ENCODE measurements at places on chromosomes 1 and 21. TPM values are rescaled to one million over a fixed set of nuclear protein-coding genes. Genes with fewer than 3 reads are reported as not detected.

DNA sequence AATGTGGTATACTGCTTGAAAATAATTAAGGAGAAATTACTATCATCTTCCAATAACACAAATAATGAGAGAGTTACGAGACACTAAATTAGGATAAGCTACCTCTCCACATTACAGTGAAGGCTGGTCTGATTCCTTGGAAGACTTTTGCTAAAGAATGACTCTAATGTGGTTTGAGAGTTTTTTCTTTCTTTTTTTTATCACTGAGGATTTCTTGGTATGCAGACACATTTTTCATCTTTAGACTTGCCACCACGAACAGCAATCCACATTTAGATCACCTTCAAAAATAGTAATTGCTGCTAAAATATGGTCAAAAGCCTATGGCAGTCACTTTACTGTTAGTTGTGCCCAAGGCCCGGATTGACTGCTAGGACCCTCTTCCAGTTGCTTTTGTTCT, 16.6 kb upstream of the TMEM35B start:
- no peak for DNase-seq
- peaks cover 48% of the 10 kb centered on the region for H3K36me3 ChIP-seq
- H3K27me3 ChIP-seq, result no peaks in the 10 kb centered on the region
- H3K4me3 ChIP-seq, result no peak overlapping the region

Gene KIF26B
- total RNA-seq, result 22.1 TPM

Gene PCAT6
- 0.29 TPM for total RNA-seq

Gene ACBD3
- total RNA-seq, result 76.9 TPM

Gene RAB42
- total RNA-seq, result 5.0 TPM

GRCh38 chr1:216805233-216805632, 82.0 kb upstream of the ESRRG start:
- no peaks in the 10 kb centered on the region for H3K27me3 ChIP-seq
- no peaks in the 10 kb centered on the region for H3K36me3 ChIP-seq
- H3K4me1 ChIP-seq, result no peaks in the 10 kb centered on the region
- H3K27ac ChIP-seq, result no peak overlapping the region
- H3K4me3 ChIP-seq, result no peak overlapping the region

Gene PSEN2
- total RNA-seq, result 31.5 TPM

Gene AGRN
- 30.0 TPM for total RNA-seq

DNA sequence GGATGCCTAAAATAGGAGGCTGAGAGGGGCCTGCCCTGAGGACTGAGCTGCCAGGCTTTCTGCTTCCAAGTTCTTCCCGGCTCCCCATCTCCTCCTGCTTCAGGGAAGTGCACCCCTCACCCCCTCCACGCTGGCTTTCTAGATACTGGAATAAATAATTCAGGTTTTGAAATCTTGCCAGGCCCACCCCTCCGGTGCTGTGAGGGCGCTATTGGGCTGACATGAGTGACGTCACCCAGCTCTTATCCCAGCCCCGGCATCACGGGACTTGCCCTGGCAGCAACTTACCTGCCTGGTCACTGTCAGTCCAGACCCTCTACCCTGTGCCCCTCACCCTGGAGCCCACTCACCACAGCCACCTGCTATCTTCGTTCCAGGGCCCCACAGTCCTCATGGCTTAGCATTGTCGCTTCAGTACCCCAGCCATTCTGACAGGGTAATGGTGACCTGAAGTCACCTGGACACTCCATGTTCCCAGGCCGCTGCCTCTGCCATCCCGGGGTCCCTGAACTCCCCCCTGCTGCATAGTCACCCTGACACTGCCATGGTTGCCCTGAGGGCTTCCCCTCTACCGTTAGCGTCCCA, 819 bp upstream of the GPR3 start:
- H3K27me3 ChIP-seq, result peaks cover 3% of the 10 kb centered on the region
- H3K27ac ChIP-seq, result peak overlapping the region; percentile 76
- H3K36me3 ChIP-seq, result no peaks in the 10 kb centered on the region

DNA sequence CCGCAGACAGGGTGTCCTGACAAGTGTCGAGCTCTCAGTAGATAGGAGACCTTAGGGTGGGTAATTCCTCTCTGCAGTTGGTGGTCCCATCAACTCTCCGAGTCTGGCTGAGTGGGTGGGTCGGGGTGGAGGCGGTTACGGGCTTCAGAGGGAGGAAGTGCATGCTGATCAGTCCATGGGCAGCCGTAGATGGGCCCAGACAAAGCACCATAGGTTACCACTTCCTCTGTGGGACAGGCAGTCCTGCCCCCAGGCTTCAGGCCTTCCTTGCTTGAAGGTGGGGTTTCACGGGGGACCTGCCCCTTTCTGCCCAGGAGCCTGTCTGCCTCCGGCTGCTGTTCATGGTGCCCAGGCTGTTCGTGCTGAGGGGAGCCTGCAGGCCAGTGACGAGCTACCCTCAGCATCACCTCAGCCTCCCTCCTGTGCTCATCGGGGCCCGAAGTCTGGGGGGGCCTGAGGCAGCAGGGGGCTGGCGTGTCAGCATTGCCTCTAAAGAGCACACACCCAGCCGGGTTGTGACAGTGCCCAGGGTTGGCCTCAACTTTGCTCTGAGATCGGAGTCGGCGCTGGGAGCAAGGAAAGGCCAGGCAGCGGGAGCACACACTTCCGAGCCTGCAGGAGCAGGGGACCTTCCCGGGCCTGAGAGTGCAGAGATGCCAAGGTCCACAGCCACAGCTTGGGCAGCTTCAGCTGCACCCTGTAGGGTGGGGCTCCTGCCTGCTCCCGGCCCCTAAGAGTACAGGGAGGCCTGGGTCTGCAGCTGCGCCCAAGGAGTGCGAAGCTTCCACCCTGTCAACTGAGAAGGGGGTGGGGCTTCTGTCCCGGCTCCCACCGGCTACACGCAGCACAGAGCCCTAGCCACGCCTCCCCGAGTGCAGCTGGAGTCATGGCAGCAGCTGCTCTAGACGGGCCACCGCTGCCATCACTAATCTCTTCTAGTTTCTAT, 225.4 kb upstream of the NRIP1 start:
- DNase-seq, result no peak
- no peaks in the 10 kb centered on the region for H3K27me3 ChIP-seq
- peaks cover 8% of the 10 kb centered on the region for H3K4me1 ChIP-seq
- no peak overlapping the region for H3K27ac ChIP-seq
- no peaks in the 10 kb centered on the region for H3K36me3 ChIP-seq
- H3K4me3 ChIP-seq, result no peak overlapping the region

Gene RHD
- not detected for total RNA-seq

Gene GBP5
- under 0.01 TPM for total RNA-seq

Gene ETV3L
- not detected for total RNA-seq

DNA sequence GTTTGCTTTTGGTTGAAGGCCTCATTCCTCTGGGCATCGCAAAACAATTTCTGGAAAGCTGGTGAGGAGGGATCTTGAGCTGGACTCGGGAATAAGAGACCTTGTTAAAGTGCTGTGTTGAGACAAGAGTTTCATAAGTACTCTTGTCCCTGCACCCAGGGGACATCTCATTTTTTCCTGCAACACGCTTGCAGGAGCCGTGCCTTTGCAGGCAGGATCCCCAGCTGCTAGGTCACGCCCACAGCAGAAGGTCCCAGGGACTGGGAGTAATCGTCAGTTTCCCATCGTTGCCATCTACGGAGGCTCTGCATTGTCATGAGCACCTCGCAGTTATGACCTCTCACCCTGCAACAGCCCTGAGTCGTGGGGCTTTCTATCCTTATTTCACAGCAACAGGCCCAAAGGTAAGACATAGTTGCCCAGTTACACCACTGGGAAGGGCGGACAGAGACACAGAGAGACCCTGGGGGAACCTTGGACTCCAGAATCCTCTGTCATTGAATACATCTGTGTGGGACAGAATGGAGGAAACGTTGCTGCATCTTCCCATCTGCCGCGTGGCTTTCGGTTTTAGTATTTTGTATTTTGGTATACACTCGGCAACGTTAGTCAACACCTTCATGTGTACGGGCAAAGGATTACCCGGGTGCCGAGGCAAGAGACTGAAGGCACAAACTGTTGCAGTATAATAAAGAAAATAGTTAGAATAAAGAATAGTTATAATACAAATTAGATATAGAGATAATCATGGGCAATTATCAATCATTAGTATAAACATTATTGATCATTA, 60.4 kb upstream of the DMRTB1 start:
- no peak for DNase-seq
- H3K27ac ChIP-seq, result no peak overlapping the region
- no peak overlapping the region for H3K4me3 ChIP-seq
- H3K36me3 ChIP-seq, result no peaks in the 10 kb centered on the region
- peaks cover 11% of the 10 kb centered on the region for H3K4me1 ChIP-seq

Gene SLC44A3
- 7.1 TPM for total RNA-seq

GRCh38 chr1:172453153-172453545, 9.3 kb upstream of the PIGC start:
- no peak overlapping the region for H3K27ac ChIP-seq
- no peaks in the 10 kb centered on the region for H3K36me3 ChIP-seq
- H3K27me3 ChIP-seq, result peaks cover 5% of the 10 kb centered on the region

Gene HJV
- not detected for total RNA-seq

DNA sequence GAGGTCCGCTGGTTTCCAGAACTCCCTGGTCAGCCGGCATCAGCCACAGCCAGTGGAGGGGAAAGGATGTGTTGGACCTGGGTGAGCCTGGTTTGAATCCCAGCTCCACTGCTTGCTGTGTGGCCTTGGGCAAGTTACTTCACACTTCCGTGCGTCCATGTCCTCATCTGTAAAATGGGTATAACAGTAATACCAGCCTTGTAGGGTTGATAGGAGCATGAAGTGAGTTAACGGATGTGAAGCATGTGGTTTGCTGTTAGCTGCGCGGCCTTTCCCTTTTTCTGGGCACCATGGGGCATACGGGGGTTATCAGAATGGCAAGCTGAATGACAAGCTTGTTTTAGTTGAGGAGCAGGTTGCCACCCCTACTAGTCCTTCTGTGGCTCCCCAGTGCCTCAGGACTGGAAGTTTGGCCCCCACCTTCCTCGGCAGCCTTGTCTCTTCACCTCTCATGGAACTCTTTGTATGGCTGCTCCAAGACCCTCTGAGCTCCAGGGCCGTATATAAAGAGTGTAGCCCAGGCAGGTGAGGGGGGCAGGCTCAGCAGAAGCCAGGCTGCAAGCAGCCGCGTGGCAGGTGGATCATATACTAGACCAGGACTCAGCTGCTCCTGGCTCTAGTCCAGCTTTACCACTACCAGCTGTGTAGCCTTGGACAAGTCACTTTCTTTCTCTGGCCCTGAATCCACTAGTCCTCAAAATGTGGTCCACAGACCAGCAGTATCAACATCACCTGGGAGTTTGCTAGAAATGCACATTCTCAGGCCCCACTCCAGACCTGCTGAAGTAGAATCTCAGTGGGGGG, 95.4 kb downstream of the LACTBL1 start:
- H3K27ac ChIP-seq, result no peak overlapping the region
- no peaks in the 10 kb centered on the region for H3K27me3 ChIP-seq
- no peak for DNase-seq
- peaks cover 9% of the 10 kb centered on the region for H3K4me1 ChIP-seq
- H3K36me3 ChIP-seq, result no peaks in the 10 kb centered on the region
- H3K4me3 ChIP-seq, result no peak overlapping the region

DNA sequence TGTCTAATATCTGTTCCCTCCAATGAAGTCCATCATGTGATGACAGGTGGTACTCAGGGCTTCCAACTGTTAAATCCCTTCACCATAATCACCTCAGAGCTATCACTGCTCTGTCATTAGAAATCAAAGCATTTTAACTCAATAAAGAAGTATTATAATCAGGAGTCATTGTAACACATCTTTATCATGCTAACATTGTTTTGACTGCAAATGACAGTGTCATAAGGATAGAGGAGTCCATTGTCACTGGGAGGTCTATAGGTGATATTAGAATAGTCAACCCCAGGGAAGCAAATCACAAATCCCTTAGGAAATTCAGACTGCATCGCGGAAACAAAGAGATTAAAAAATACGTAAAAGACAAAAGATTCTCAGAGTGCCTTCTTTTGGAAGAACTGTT, 30.8 kb downstream of the LRRC53 start:
- DNase-seq, result no peak
- H3K27ac ChIP-seq, result no peak overlapping the region
- no peaks in the 10 kb centered on the region for H3K36me3 ChIP-seq
- H3K4me3 ChIP-seq, result no peak overlapping the region
- no peaks in the 10 kb centered on the region for H3K4me1 ChIP-seq

DNA sequence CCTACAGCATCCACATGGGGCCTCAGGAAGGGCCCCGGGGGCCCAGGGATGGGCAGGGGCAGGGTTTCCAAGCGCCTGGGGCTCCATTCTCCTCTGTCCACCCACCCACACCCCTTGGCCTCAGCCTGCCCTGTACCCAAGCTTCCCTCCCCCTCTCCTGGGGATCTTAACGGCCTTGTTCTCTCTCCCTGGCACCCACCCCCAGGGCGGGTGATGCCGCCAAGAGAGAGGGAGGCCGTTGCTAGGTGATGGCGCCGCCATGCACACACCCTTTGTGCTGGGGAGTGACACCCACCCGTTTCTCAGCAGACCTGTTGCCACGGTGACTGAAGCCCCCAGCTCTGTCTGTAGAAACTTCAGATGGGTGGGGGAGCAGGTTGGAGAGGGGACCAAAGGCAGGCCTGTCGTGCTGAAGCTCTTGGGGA, 7.6 kb downstream of the GPR37L1 start:
- no peaks in the 10 kb centered on the region for H3K4me1 ChIP-seq
- no peak overlapping the region for H3K4me3 ChIP-seq
- no peaks in the 10 kb centered on the region for H3K27me3 ChIP-seq
- peak; percentile 87 for DNase-seq
- H3K27ac ChIP-seq, result no peak overlapping the region

GRCh38 chr1:26287033-26287711, 7.3 kb downstream of the SH3BGRL3 start:
- peak overlapping the region; percentile 9 for H3K27ac ChIP-seq
- DNase-seq, result peak; percentile 89
- no peaks in the 10 kb centered on the region for H3K27me3 ChIP-seq
- H3K4me3 ChIP-seq, result no peak overlapping the region

Gene IVL
- total RNA-seq, result not detected

DNA sequence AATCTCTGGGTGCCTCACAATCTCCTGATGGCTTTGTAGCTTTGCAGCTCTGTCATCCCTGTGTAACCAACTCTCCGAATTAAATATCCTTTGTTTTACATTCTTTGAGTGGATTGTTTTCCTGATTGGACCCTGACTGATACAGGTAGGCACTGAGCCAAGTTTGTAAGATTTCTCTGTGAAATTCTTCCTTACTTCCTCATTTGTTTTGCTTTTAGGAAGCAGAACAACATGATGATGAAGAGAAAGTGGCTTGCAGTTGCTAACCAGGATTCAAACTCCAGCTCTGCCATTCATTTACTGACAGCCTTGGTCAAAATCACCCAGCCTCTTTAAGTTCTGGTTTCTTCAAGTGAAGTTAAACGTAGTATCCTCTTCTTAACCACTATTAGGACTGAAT, 452.3 kb downstream of the OMA1 start:
- no peaks in the 10 kb centered on the region for H3K4me1 ChIP-seq
- H3K4me3 ChIP-seq, result no peak overlapping the region
- no peak overlapping the region for H3K27ac ChIP-seq
- H3K27me3 ChIP-seq, result no peaks in the 10 kb centered on the region
- DNase-seq, result no peak

DNA sequence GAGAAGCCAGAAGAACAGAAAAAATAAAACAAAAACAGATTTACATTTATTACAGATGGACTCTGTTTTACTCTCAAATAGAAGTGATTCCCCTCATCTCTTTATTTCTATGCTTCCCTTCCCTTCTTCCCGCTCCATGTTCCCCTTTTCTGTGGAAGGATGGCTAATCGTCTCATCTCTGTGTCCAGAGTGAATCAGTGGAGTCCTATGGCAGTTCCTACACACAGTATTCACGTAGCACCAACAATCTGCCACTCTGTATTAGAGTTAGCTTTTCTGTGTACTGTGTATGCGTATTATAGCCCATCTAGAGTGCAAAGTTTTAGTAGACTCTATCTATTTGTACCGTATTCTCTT, 6.8 kb upstream of the ERO1B start:
- no peak overlapping the region for H3K4me3 ChIP-seq
- H3K27ac ChIP-seq, result no peak overlapping the region
- H3K27me3 ChIP-seq, result peaks cover 13% of the 10 kb centered on the region
- no peaks in the 10 kb centered on the region for H3K4me1 ChIP-seq
